ENCODE measurements at places on chromosomes 6 and 20.

DNA sequence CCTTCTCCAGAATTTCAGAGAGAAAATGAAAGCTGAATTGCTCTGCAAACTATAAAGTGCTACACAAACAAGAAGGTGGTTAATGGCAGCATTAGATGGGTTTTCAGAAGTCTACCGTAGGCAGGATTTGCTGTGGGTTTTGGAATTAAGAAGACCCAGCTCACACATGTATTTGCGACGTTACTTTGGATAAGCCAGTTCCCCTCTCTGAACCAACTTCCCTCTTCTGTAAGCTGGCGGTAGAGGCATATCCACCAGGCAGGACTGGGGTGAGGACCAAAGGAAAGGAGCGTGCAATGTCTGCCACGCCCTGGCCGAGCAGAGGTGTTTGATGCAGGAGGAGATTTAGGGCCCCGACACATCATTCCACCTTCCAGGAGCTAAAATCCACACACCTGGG is 6.9 kb downstream of the RSPO4 start:
- no peak for DNase-seq

DNA sequence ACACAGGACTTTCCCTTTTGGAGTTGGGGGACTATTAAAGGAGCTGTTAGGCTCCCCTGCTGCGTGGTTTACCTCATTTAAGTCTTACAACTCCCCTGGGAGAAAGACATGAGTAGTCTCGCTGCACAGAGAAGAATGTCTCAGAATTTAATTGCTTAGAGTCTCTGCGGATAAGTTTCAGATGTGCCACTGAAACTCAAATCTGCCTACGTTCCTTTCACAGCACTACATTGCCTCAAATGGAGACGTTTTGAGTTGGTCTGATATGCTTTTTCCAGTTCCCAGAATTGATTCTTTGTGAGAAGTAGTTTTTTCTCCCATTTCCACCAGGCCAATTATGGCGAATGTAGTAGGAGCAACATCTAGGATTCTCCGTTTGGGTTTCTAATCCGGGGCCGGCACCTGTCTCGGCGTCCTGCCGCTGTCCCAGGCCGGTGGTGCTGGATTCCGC is 532 bp upstream of the SLC35F1 start:
- no peak for DNase-seq

DNA sequence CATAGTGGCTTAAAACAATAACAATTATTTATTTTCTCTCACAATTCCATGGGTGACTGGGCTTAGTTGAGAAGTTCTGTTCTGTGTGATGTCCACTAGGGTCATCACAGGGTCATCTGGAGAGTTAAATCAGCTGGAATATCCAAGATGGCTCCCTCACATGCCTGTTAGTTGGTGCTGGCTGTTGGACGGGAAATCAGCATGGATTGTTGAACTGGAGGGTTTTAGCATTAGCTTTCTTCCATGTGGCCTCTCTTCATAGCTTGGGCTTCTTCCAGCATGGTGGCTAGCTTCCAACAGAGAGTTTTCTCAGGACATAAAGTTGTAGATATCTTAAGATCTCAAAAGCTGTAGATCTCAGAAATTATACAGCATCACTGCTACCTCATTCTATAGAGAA is 19.6 kb downstream of the MARCKS start:
- DNase-seq: no peak

DNA sequence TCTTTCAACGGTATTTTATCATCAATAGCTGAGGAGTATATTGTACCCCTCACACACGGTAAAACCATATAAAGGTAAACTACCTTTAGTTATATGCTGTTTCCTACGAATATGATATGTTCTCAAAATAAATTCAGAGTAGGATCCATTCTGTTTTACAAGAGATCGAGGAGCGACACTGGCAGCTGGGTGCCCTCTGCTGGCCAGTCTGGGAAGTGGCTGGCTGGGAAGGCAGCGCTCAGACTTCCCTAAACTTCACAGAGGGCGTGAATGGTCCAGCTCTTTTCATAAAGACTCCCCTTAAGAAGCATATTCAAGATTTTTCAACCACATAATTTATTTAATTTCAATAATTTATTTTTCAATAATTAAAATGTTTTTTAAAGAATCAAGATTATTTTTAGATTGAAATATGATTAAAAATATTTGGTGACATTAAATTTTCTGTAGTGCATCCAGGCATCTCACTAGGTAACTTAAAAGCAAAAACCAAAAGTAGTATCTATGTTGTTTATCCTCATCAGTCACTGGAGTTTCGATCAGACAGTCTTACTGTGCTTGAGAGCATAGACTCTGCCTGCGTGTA is 187.5 kb upstream of the PDE10A start:
- peak; percentile 20 for DNase-seq

- no peak for DNase-seq
Measured at GRCh38 chr20:57249073-57249472, 17.4 kb downstream of the BMP7 start.

DNA sequence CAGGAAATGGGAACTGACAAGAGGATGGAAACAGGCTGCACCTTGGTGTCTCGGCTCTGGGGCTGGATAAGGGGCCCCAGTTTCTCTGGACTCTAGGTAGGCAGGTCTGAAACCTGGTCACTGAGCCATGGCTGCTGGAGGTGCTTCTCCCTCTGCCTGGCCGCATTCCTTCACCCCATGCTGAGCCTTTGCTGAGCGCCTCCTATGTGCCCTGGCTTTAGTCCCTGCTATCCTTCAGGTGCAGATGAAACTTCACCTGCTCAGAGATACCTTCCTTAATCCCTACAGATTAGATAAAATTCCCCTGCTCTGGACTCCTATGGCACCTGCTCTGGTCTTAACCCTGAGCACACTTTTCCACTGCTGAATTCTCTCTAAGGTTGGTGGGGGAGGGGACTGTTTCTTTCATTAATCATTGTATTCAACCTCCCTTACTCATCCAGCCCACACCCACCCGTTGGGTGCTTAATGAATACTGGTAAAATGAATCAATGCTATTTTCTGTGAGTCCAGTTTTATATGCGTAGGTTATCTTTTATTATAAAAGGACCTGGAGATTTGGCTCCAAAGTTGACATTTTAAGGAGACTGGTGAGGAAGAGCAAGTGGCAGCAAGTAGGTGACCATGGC is 19.3 kb downstream of the MYLK4 start:
- no peak for DNase-seq

GRCh38 chr6:134870677-134871498 is 79.0 kb downstream of the ALDH8A1 start:
- DNase-seq: peak; percentile 70

GRCh38 chr6:162960679-162961457 is 233.1 kb downstream of the PACRG start:
- no peak for DNase-seq

GRCh38 chr6:76120302-76120701 is 47.8 kb upstream of the IMPG1 start:
- no peak for DNase-seq

DNA sequence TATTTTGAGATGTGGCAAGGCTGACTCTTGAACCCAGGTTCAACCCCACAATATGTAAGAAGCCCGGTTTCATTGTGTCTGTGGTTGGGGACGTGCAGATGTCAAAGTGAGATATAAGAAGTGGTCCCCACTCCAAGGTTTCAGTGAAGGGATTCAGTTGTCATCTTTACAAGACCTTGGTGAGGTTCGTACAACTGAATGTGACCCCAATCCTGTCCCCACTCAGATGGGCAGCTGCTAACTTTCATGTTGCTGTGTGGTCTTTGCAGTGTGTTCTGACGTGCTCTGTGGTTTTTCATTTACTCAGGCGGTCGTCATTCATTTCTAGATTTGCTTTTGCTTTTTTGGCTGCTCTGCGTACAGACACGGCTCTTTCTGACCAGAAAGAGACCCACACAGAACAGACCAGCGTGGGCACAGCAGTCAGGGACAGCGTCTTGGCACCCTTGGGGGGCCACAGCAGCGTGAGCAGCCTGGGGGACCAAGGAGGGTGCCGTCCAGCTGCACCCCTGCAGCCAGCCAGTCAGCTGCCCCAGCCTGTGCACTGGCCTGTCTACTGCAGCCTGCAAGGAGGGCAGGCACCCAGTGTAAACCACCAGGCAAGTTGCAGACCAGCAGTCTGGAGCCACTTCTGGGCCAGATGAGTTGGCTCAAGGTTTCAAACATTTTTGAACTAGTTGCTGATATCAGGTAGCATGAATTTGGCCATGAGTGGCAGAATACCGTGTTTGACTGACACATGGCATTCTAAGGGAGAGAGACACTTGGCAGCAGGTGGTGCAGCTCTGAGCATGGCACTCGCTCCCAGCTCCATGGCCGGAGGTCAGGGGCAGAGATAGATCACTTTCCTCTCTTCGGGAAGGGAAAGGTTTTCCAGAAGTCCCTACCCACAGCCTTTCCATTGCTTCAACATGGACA is 49.4 kb upstream of the IRF4 start:
- peak; percentile 79 for DNase-seq

- DNase-seq: no peak
Measured at GRCh38 chr6:168152306-168152963, 73.4 kb upstream of the FRMD1 start.

All from GM06990 (cell line).